ENCODE measurements at places on chromosomes 12 and 14. TPM values are rescaled to one million over a fixed set of nuclear protein-coding genes. Genes with fewer than 3 reads are reported as not detected.

The C12orf42 gene
- total RNA-seq: not detected

The VRK1 gene
- total RNA-seq: 119 TPM

The KRT4 gene
- not detected for total RNA-seq

The SCN8A gene
- total RNA-seq: 0.33 TPM

The CCDC38 gene
- total RNA-seq: 0.04 TPM

The SNX6 gene
- 95.3 TPM for total RNA-seq

The NANOG gene
- total RNA-seq: not detected

The PRPH gene
- total RNA-seq: 3.9 TPM

The OR4E2 gene
- not detected for total RNA-seq

The KRT6C gene
- not detected for total RNA-seq

The GLS2 gene
- not detected for total RNA-seq

The RDH11 gene
- 77.0 TPM for total RNA-seq

The GDF3 gene
- not detected for total RNA-seq

The MYF5 gene
- not detected for total RNA-seq

The RFX4 gene
- 0.40 TPM for total RNA-seq

The TAS2R42 gene
- total RNA-seq: not detected

The SRRM4 gene
- not detected for total RNA-seq

The POTEM gene
- total RNA-seq: not detected

The OVCH1 gene
- total RNA-seq: 0.45 TPM

The KRT83 gene
- total RNA-seq: not detected

Measured in SJCRH30 (cell line).